ENCODE measurements at places on chromosomes 1 and 21.

GRCh38 chr1:95033843-95034242 is 38.9 kb downstream of the ALG14 start:
- no peaks in the 10 kb centered on the region for H3K27me3 ChIP-seq
- no peak overlapping the region for H3K4me3 ChIP-seq
- H3K4me1 ChIP-seq: peaks cover under 1% of the 10 kb centered on the region

DNA sequence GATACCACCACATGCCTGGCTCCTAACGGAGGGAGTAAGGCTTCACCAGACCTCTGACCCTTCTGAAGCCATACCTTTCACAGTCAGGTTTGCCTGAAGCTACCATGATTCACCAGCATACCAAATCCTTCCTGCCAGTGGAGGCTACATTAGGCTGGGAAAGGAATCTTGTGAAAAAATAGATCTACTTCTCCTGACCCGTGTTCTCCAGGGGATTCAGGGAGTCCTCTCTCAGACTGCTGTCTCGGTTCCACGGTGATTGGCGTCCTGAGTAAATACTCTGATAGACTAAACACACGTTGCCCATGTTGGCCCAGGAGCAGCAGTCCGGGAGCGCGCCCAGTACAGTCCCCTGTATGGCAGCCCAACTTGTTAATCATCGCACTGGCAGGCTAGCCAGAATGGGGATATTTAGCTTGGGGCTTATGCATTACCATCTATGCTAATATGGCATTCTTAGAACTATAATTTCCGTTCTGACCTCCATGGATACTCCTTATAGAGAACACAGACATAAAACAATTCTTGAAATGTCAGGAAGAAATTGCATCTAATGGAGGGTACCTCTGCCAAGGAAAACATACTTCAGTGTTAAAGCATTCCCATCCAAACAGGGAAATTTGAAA is 173.2 kb downstream of the ROR1 start:
- no peaks in the 10 kb centered on the region for H3K27me3 ChIP-seq
- peaks cover 40% of the 10 kb centered on the region for H3K4me1 ChIP-seq
- H3K36me3 ChIP-seq: peaks cover 3% of the 10 kb centered on the region
- H3K4me3 ChIP-seq: no peak overlapping the region
- no peak for DNase-seq

GRCh38 chr1:67773462-67773861 is 59.8 kb downstream of the GNG12 start:
- no peaks in the 10 kb centered on the region for H3K4me1 ChIP-seq
- peaks cover 15% of the 10 kb centered on the region for H3K36me3 ChIP-seq
- H3K27me3 ChIP-seq: no peaks in the 10 kb centered on the region
- no peak overlapping the region for H3K4me3 ChIP-seq
- no peak for DNase-seq

DNA sequence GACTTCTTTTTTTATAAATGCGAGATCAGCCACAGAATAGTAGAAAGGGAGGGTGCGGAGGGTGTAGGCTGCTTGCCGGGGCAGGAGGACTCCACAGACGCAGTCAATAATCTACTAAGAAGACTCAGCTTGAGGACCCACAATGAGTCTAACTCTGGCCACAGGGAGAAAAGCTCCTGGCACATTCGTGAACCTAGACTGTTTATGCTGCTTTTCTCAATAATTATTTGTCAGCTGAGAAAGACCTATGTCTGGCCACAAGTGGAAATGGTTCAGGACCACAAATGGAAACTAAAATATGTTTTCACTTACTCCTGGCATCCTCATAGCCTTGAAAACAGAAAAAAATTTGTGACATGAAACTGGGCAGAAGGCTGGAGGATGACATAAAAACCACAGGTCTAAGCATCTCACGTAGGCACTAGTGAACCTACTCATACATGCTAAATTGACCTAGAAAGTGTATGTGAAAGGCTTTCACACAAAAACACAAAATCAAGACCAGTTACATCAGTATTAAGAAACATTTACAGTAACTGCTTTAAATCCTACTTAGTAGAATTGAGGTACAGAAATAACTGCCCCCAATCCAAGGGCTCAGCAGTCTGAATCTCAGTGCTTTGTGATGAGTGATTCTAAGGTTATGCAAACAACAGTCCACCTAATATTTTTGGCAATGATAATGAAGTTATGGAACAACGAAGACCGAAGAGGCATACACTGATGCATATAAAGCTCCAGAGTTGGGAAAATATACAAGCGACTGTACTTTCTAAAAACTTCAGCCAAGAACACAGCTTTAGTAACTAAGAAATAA is 159.5 kb downstream of the SLC45A1 start:
- DNase-seq: no peak
- no peaks in the 10 kb centered on the region for H3K27me3 ChIP-seq
- peaks cover 10% of the 10 kb centered on the region for H3K36me3 ChIP-seq
- no peak overlapping the region for H3K4me3 ChIP-seq
- peaks cover 50% of the 10 kb centered on the region for H3K4me1 ChIP-seq
- H3K27ac ChIP-seq: peak overlapping the region; percentile 26

GRCh38 chr21:34994766-34995631 is 54.1 kb downstream of the RUNX1 start:
- H3K27me3 ChIP-seq: peaks cover under 1% of the 10 kb centered on the region
- H3K4me3 ChIP-seq: no peak overlapping the region
- H3K4me1 ChIP-seq: peaks cover 9% of the 10 kb centered on the region
- H3K36me3 ChIP-seq: no peaks in the 10 kb centered on the region

DNA sequence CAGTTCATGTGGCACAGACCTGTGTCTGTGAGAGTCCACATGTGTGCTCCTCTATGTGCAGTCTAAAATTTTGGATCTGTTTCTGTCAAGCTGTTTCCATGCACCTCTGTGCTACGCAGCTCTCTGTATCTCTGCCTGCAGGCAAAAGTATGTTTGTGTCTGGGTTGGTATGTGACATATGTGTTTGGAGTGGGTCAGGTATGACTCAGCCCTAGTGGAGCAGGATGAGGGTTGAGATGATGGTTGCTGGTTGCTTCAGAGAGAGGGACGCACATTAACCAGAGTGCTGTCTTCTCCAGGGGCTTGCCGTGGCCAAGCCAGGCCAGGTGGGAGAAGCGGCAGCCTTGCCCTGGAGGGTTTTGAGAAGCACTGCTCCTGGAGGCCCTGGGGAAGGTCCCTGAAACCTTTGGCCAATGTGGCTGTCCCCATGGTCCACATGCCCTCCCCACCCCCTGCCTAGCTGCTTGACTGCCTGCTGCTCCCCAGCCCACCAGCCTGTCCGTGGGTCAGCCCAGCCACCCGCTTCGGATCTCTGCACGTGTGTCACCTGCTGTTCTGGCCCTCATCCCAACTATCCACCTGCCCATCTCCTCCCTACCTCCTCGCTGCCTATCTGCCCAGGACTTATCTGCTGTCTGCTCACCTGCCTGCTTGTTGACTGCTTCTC is 4.1 kb upstream of the EVA1B start:
- no peaks in the 10 kb centered on the region for H3K36me3 ChIP-seq
- H3K4me3 ChIP-seq: peak overlapping the region; percentile 55
- H3K27me3 ChIP-seq: peaks cover 15% of the 10 kb centered on the region
- H3K4me1 ChIP-seq: peaks cover 33% of the 10 kb centered on the region
- no peak for DNase-seq

- peaks cover 27% of the 10 kb centered on the region for H3K36me3 ChIP-seq
- no peak for DNase-seq
Measured at GRCh38 chr1:44282704-44283426, 69.6 kb downstream of the DMAP1 start.

- H3K27me3 ChIP-seq: peaks cover 37% of the 10 kb centered on the region
- H3K4me3 ChIP-seq: peak overlapping the region; percentile 72
- H3K27ac ChIP-seq: no peak overlapping the region
- DNase-seq: no peak
Measured at GRCh38 chr1:31760471-31761470, 3.4 kb downstream of the ADGRB2 start.

DNA sequence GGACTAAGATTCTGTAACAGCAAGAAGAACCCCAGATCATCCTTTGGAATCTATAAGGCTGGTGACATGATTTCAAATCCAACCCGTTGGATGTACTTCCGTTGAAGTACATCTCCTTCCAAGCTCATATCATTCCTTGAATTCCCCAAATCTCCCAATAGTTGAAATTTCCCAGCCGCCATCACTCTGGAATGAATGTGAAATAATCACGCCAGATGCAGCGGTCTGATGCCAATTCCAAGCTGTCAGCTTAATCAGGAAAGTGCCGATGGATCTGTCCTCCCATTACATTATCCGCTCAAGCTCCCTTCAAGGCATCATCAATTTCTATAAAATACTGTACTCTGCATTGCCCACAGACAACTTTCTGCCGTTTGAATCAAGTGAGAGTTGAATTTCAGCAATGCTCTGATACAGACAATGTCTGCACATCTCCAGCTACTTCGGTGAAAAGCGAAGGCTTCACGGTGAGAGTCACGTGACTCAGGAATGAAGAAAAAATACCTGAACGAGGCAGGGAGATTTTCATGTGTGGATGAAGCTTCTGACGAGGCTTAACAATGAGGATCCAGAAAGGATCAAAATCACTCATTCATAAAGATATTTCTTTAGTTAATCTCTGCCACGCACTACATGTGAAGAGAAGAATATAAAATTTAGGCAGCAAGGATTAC is 663.9 kb downstream of the AJAP1 start:
- no peaks in the 10 kb centered on the region for H3K4me1 ChIP-seq
- no peak for DNase-seq
- H3K36me3 ChIP-seq: no peaks in the 10 kb centered on the region
- no peak overlapping the region for H3K27ac ChIP-seq
- no peak overlapping the region for H3K4me3 ChIP-seq

GRCh38 chr1:96472471-96472870 is 249.1 kb upstream of the PTBP2 start:
- no peak overlapping the region for H3K27ac ChIP-seq
- DNase-seq: no peak
- H3K4me3 ChIP-seq: no peak overlapping the region
- no peaks in the 10 kb centered on the region for H3K36me3 ChIP-seq
- H3K27me3 ChIP-seq: peaks cover 3% of the 10 kb centered on the region

GRCh38 chr1:197197430-197197997 is 51.0 kb upstream of the ASPM start:
- no peak overlapping the region for H3K27ac ChIP-seq
- H3K4me1 ChIP-seq: peaks cover 45% of the 10 kb centered on the region
- peaks cover 20% of the 10 kb centered on the region for H3K36me3 ChIP-seq
- DNase-seq: no peak
- peak overlapping the region; percentile 97 for H3K4me3 ChIP-seq
- H3K27me3 ChIP-seq: no peaks in the 10 kb centered on the region

DNA sequence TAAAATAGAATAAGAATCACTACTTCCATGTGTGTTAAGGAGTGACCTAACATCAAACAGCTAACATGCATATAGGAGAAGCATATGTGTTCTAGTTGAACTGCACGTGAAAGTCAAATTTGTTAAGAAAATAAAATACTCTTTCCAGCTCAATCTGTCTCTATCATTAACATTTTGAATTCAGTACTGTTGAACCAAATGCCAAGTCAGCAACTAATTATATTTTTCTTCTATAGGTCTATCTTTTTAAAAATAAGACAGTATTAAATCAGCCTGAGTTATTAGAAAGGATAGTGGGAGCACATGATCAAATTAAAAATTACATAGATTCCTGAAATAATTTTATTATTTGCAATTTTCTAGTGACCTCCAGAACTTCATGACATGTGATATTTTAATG is 141.8 kb downstream of the NRIP1 start:
- no peaks in the 10 kb centered on the region for H3K4me1 ChIP-seq
- no peak overlapping the region for H3K27ac ChIP-seq
- no peaks in the 10 kb centered on the region for H3K36me3 ChIP-seq

GRCh38 chr1:58848818-58849411 is 65.1 kb upstream of the JUN start:
- DNase-seq: no peak
- no peaks in the 10 kb centered on the region for H3K36me3 ChIP-seq
- no peak overlapping the region for H3K27ac ChIP-seq
- H3K27me3 ChIP-seq: no peaks in the 10 kb centered on the region

DNA sequence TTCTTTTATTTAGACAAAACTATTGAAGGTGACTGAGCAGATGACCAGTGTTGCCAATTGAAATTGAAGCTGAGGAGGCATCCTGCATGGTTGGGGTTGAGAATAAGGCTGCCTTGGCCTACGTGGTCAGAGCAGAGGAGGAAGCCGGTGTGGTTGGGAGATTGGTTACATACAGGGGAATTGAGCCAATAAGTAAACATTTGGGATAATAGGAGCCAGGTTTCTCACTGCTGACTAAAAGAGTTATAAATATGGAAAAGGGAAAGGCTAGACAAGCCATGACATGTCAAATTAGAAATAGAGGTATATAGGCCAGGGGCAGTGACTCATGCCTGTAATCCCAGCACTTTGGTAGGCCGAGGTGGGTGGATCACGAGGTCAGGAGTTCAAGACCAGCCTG is 15.8 kb downstream of the SNX7 start:
- H3K27me3 ChIP-seq: no peaks in the 10 kb centered on the region
- no peak overlapping the region for H3K27ac ChIP-seq
- H3K4me3 ChIP-seq: no peak overlapping the region
- DNase-seq: no peak
- H3K4me1 ChIP-seq: peaks cover 8% of the 10 kb centered on the region

DNA sequence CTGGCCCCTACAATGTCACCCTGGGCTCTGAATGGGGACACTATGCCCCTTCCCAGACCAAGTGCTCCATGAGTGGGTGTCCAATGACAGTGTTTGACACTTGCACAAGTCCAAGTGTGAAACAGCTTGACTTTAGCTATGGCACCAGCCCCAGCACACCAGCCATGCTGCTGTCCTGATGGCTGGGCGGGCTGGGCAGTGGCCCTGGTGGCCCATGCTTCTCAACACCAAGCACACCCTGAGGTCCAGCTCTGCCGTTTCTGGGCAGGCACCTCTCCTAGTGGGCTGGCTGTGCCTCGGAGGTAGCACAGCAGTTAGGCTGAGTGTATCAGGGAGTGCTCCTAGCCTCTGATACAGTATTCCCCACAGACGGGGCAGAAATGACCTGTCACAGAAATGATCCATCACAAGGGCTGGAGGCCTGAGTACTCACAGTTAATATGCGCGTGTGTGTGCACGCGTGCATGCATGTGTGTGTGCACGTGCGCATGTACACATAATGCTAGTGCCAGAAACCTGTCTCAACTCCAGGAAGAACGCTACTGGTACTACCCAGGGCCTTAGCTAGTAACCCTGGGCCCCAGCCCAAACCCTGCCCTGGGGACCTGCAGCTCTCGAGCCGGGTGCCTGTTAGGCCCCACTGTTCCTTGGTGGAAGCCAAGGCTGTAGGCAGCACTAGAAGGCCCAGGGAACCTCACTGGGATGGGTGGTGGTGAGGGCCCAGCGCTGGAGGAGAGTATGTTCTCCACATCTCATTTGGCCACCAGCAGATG is 134.0 kb downstream of the DMRTB1 start:
- DNase-seq: no peak
- H3K4me1 ChIP-seq: peaks cover 26% of the 10 kb centered on the region
- H3K27me3 ChIP-seq: peaks cover 11% of the 10 kb centered on the region
- no peak overlapping the region for H3K4me3 ChIP-seq
- H3K27ac ChIP-seq: peak overlapping the region; percentile 17
- no peaks in the 10 kb centered on the region for H3K36me3 ChIP-seq

All from type B pancreatic cell (in vitro differentiated cells).